ENCODE measurements at places on chromosomes 7 and 10.

- DNase-seq = no peak
Observed at GRCh38 chr10:126776168-126776567, 105.7 kb upstream of the C10orf90 start.

- no peak for DNase-seq
Observed at GRCh38 chr10:24962995-24963394, 10.6 kb upstream of the PRTFDC1 start.

DNA sequence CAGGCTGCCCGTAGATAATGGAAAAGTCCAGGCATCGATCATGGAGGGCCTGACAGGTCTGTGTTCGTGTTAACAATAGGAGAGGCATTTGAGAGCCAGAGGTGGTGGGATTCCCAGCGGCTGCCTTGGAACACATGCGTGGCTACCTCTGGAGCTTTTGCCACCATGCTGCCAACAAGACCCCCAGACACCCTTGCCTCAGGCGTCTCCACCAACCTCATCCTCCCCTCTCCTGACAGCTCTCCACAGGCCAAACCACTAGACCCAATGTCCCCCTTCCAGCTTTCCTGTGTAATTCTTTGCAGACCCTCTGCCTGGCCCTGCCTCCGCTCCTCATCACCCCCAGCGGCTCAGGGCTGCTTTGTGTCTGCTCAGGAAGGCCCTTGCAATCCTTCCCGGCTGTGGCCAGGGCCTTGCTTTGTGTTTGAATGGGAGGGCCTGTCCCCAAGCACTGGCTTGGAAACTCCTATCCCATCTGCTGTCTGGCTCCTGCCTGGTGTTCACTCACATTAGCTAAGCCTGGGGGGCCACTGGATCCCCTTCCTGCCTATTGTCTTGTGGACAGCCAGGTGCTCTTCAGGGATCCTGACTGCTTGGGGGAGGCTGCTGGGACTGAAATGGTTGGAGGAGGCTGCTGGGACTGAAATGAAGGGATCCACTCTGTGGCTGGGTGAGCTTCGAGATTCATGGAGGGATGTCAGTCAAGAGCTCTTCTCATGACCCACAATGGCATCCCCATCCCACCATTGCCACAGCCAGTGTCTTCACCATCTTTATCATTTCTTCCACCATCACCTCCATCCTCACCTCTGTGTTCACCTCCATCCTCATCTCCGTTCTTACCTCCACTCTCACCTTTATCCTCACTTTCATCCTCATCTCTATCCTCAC lies 60.8 kb upstream of the ELN start:
- no peak for DNase-seq

GRCh38 chr7:12064586-12065127 lies 146.4 kb upstream of the TMEM106B start:
- no peak for DNase-seq

DNA sequence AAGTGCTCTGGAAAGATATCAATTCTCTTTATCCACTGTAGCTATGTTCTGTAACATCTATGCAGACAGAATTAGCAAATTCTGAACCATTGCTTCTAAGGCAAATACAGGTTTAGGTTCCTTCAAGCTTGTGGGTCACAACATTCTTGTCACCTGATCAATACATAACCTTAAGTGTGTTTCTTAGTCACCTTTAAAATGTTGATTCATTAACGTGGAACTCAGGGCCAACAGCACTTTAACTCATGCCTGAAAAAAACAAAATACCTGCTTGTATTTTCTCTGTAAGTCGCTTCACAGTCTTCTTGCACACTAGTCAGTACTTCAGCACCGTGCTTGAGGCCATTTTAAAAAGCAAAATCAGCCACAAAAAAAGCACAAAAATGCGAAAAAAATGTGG lies 35.2 kb upstream of the TRIL start:
- DNase-seq = no peak

DNA sequence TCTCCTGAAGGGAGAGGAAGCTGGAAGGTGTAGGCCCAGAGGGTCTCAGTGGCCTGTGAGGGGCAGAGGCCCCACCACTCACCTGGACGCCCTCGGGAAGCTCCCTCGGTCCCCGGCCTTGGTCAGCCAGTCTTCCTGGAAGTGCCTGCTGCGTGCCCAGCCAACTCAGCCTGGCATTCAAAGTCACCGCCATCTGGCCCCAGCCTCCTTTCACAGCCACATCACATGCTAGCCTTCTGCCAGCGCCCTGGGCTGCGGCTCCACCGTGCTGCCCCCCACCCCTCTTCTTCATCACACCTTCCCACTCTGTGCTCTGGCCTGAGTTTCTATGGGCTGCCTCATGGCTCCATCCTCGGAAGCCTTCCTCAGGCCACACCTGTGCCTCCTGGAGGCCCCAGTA lies 98.0 kb downstream of the ZMIZ1 start:
- no peak for DNase-seq

DNA sequence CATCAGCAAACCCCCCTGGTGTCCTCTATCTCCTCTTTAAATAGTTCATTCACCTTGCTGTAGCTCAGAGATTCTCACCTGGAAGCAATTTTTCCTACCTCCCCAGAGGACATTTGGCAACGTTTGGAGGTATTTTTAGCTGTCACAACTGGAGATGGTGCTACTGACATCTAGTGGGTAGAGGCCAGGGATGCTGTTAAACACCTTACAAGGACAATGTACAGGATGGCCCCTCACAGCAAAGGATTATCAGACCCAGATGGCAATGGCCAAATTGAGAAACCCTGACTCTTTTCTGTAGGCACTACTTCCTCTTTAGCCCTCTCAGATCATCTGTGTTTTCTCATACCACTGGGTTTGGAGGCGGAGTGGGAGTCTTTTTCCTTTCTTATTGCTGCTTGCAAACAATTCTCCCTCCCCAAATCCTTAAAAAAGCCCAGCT lies 13.2 kb upstream of the TRA2A start:
- DNase-seq = peak; percentile 49

DNA sequence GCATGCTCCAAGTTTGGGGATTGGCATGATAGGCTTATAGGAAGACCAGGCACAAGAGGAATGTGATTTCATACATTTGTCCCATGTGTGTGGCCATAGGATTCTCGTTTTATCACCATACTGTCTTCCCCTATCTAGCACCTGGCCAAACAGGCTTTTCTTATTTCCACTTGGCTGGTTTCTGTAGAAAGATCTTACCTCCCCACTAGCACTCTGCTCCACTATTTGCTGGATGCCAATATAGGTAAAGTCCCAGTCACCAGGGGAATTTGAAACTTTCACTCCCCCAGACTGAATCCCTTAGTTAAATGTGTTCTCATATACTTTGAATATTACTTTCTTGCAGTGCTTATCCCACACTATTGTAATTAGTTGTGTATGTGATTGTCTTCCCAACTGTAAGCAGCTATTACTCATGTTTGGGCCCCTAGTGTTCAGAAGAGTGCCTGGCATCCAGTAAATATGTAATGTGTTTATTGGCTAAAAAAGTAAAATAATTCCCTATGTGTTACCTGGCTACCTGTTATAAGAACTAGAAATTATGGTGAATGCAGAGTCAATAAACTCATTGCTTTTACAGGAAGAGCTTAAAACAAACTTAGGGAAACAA lies 109.0 kb downstream of the LRMDA start:
- peak; percentile 19 for DNase-seq

GRCh38 chr7:57199252-57199651 lies 67.0 kb upstream of the ZNF479 start:
- no peak for DNase-seq

DNA sequence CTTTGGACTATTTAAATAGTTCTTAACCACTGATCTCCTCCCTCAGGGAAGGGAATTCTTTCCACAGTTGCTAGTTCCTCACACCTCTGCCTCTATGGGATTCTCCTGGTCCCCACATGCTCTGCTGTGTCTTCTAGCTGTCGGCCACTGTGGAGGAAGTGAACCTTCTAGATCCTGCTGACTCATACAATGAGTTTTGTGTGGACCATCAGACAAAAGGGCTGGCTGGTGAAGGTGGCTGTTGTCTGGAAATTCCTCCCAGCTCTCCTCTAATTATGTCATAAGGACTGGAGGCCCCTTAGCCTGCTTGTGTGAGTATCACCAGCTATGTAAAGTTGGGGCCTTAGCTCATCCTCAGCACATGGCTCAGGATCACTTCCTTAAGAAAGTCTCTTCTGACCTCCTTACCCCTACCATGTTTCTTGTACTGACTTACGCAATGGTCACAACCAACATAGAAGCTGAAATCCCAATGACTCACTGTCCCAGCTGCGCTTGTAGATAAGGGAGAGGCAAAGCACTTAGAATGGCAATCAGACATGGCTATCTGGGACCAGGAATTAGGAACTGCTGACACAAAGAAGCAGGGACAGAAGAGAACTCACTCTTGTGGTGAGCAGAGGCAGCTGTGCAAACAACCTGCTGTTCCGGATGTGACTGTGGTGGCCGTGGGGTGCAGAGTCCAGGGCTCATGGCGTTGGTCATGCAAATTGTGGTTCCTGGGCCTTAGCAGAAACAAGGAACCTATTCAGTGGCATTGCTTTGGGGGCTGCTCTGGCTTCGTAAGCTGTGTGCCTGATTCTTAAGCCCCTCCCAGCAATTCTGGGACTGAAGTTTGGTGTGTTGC lies 2.5 kb upstream of the MACC1 start:
- DNase-seq = peak; percentile 12

- DNase-seq = no peak
Observed at GRCh38 chr7:44911911-44912310, 26.6 kb upstream of the PURB start.

DNA sequence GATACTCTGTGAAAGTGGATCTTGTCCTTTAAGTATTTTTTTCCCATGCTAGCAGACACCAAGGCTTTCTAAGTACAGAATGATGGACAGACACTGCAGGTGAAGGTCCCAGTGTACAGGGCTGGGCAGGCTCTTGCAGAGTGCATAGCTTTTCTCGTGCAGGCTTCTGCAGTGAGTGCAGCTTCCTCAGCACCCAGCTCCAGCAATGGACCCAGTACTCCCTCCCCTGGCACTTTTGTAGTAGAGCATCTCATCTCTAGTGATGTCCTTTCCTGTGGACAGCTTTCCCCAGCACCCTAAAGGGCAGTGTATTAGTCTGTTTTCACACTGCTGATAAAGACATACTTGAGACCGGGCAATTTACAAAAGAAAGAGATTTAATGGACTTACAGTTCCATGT lies 104.3 kb downstream of the CUL2 start:
- peak; percentile 28 for DNase-seq

DNA sequence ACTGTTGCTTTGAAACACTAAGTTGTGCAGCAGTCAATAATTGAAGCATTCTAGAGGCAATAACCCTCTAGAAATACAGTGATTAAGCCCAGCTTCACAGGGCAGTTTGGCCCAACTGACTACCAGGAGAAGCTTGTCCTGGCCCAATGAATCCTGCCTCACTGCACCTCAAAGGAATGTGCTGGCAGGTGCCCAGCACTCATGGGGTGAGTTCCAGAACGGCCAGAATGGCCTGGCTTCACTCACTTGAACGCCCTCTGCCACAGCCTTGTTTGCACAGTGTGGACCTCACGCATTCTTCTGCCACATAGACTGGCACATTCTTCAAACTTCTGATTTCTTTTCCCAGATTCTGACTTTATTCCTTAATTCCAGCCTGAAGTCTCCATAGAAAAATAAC lies 6.6 kb upstream of the ITIH2 start:
- no peak for DNase-seq

- peak; percentile 67 for DNase-seq
Observed at GRCh38 chr7:65980478-65981250, 1.3 kb downstream of the GUSB start.

GRCh38 chr7:97337849-97338248 lies 220.4 kb downstream of the SDHAF3 start:
- no peak for DNase-seq

DNA sequence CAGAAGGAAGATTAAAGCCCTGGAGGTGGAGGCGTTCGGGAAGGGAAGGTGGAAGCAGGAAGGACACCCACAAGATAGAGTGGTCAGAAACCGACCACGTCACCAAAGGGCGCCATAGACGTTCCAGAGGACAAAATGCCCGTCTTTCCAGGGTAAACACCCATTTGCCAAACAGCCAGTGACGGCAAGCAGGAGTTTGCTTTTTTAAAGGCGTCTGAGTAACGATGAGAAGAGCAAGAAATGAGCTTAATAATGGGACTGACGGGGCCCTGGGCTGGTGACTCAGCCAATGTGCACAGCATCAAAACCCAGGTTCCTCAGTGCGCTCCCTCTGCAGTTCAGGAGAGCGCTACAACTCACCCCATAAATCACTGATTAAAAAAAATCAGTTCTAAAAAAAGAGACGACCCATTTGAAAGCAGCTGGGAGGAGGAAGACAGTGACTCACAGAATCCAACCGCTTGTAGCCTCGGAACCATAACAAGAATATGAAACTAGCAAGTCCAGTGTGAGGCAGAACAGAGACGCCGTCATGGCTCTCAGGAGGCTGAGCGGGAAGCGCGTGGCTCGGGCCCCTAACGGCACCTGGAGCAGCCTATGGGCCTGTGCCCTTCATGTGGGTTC lies 5.9 kb downstream of the DIP2C start:
- DNase-seq = peak; percentile 100

DNA sequence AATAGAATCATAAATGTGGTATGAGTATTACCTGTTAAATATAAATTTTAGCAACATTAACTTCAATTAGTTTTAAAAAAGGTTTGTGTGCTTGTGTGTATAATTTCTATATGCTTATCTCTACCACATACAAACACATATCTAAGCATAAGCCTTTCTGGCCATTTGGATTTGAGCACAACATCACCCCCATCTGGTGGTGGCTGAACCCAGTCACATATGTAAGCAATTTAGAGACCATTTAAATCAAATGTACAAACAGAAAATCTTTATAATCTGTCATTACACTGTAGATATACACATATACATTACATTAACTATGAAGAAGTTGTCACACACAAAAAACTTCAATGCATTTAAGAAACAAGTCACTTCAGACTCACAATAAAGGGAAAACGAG lies 31.7 kb downstream of the GPR22 start:
- DNase-seq = peak; percentile 56

DNA sequence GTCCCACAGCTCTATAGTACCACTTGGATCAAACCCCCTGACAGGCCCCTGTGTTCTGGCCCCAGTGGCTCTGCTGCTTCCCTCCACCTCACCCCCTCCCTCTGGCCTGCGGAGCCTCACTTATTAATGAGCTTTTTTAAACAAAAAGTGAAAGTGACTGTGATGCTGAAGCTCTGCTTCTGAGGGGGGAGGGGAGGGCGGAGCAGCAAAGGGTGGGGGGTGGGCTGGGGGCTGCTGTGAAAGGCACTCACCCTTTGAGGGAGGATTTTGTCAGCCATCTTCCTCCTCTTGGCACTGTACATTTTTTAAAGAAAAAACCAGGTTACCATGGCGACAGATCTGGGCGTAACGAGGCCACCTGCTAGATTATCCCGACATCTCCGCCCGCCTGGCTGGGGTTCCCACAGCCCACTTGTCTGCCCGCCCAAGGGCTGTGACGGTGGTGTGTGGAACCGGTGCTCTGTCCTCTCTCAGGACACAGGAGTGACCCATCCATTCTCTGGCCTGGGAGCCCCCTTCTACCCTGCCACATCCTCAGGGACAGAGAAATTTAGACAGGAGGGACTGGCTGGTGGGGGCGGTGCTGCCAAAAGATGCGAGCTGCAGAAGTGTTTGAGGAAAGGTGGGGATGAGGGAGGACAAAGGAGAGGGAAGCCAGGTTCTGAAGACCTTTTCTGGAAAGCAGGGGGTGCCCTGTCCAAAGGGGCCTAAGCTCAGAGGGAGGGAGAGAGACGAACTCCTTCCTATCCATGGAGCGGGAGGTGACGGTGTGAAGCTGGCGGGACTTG lies 4.9 kb downstream of the SMARCD3 start:
- DNase-seq = no peak

GRCh38 chr7:133003052-133003910 lies 78.6 kb downstream of the CHCHD3 start:
- no peak for DNase-seq
